ENCODE measurements at places on chromosomes 2 and 18.

GRCh38 chr2:160365716-160366367, 127.8 kb downstream of the RBMS1 start:
- no peak for DNase-seq

DNA sequence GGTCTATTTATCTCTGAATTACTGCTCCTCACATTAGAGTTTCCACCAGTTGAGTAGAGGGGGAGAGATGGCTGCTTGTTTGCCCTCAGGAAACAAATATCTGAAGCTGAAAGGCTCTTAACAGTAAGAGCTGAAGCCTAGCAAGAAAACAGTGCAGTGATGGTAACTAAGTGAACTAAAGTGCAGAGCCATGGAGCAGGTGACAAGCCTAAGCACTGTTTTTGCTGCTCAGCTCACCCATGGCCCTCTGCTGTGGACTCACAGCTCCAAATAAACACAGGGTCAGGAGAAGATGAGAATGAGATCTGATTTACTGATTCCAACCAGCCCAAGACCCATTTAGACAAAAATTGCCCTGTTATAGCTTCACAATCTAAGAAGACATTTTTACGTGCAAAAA, 118.4 kb downstream of the ETAA1 start:
- DNase-seq = no peak

DNA sequence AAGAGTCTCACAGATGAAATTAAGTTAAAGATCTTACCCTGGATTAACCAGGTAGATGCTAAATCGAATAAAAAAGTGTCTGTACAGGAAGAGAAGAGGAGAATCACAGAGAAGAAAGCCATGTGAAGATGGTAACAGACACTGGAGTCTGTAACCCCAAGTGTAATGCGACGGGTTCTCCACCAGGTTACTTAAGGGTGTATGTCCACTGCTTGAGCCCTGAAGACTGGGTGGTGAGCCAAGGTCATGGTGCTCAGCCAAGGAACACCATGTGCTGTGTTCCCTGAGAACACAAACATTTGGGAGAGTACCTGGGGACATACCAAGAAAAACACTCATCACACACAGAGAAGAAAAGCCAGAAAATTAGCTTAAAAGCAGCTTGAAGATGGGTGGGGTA, 8.2 kb upstream of the ACADL start:
- no peak for DNase-seq

DNA sequence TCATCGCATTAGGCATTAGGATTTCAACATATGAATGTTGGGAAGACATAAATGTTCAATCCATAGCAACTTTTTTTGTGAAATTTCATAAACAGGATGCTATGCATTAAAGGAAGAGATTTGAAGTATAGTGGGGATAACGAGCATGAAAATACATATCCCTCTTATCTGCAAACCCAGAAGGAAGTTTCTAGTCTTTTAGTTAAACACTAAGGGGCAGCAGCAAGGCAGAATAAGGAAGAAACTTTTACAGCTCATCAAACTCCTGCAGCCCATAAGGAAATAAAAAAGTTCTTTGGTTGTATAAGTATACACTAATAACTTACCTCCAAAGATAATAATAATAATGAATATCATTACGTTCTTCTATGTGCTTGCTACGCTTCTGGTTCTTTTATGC, 81.5 kb downstream of the CD226 start:
- DNase-seq = no peak

GRCh38 chr2:233037078-233037477, 4.6 kb downstream of the NEU2 start:
- DNase-seq = no peak

GRCh38 chr2:63132020-63132419, 81.4 kb downstream of the OTX1 start:
- no peak for DNase-seq

- DNase-seq = peak; percentile 65
Observed at GRCh38 chr18:62331581-62332356, 6.7 kb downstream of the TNFRSF11A start.

GRCh38 chr2:58033530-58033929, 13.1 kb upstream of the VRK2 start:
- no peak for DNase-seq

- peak; percentile 72 for DNase-seq
Observed at GRCh38 chr2:156333951-156334495, 1.5 kb upstream of the NR4A2 start.

GRCh38 chr2:218878926-218879761, 1.5 kb upstream of the WNT10A start:
- no peak for DNase-seq

DNA sequence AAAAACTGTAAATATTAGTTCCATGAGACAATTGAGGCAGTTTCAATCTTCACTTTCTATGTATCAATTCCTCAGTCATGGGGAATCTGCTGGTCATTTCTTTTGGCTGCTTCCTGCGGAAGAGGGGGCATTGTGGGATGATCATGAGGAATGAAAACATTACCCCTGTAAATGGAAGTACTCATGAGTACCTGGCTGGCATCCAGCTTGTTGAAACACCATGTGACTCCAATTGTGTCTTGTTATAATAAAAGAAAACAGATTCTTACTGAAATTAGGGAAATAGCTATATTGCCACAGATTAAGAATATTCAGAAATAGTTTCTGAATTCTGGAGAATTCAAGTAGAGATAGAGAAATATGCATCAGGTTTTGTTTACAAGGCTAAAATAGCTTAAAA, 41.6 kb upstream of the GPR39 start:
- no peak for DNase-seq

DNA sequence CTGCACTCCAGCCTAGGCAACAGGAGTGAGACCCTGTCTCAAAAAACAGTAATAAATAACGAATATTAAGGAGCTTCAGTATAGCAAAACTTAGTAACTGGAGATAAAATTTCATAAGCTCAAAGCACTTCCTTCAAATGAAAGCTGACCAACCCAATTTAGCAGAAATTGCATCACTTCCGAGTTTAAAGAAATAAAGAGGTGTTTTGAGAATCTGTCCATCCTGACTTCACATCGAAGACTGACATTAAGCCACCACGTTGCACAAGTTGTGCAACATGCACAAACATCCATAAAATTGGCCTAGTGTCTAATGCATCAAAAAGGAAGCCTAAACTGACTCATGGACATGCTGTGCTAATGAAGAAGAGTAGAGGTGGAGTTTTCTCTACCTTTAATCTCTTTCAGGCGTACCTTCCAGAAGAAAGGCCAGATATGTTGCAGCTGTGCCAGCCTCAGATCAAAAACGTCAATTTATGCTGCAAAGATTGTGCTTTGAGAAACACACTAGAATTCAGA, 7.7 kb upstream of the DSG3 start:
- no peak for DNase-seq

DNA sequence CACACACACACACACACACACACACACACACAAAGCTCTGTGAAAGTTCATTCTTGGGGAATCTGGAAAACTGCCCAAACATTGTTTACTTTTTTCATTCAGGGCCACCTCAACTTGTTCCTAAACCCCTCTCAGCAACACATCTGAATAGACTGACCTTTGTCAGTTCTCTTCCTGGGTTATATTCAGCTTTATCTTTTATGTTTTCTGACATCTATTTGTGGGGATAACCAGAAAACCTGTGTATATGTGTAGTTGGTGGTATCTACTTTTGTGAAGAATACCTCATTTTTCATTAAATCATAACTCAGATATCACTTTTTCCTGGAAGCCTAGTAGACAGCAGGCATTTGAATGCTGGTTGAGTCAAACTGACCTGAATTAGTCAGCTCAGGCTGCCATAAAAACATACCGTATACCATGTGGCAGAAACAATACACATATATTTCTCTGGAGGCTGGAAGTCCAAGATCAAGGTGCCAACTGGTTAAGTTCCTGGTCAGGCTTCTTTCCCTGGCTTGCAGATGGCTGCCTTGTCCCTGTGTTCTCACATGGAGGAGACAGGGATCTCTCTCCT, 11.0 kb upstream of the RNF144A start:
- no peak for DNase-seq

- no peak for DNase-seq
Observed at GRCh38 chr2:163314712-163315111, 421.1 kb downstream of the FIGN start.

- no peak for DNase-seq
Observed at GRCh38 chr2:129758784-129759471, 220.5 kb upstream of the RAB6C start.

DNA sequence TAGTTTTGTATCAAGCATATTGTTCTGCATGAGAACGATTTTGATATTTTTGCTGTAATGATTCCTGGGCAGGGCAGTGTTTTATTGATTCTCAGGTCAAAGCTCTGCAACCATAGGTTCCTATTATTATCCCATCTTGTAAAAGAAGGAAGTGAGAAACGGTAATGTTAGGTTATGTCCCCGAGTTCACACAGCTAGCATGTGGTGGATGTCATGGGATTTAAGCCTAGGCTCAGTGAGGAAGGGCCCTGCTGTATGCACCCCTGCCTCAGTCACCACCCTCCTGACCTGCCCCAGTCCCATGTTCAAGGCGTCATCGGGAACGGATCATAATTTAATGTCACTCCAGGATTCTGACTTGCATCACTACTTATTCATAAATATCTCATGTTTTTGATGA, 10.7 kb downstream of the ACP1 start:
- DNase-seq = no peak

- no peak for DNase-seq
Observed at GRCh38 chr2:6077585-6077984, 385.4 kb downstream of the SOX11 start.

DNA sequence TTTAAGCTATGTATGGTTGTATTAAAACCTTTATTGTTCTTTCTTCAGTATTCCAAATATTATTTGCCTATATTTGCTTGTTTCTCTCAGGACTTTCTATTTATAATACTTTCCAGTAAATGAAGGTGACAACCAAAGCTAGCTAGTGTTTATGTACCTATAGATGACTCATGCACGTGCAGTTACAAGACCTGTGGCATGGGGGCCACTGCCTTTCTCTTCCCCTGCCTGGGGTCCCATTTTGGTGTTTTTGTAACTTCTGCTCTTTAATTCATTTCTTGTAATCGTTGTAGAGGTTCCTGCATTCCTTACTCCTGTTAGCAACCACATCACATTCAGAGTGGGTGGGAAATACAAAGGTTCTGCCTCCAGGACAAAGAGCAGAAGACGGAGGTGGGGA, 364.6 kb downstream of the PTPRM start:
- no peak for DNase-seq

DNA sequence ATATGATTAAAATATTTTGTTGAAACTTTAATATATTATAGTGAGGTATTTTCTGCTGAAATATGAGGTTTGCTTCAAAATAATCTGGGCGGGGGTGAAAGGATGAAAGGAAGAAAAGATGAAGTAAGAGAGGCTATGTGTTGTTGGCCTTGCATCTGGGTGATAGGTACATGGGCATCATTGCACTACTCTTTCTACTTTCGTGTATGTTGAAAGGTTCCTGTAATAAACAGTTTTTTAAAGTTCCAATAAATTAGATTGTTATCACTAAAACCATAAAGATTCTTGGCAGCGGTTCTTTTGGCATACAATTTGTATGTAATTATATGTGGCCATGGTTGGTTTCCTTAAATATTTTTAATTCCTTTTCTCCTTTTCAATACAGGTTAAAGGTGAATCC, 23.6 kb upstream of the MSH2 start:
- DNase-seq = no peak

DNA sequence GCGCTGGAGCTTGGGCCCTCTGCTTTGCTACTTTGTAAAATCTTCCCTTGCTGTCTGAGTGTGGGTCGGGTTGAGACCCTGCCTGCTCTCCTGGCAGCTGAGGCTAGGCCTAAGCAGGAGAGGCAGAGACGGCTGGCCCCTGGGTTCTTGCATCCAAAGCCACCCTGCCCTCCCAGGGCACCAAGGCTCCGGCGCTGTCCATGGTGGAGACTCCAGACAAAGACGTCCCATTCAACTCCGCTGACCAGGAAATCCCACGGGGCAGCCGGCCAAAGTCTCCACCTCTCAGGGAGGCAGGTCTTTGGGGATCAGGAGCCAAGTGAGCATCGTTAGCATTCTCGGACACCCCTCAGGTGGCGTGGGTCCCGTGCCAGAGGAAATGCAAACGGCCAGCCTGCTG, 2.6 kb upstream of the PRLH start:
- no peak for DNase-seq

DNA sequence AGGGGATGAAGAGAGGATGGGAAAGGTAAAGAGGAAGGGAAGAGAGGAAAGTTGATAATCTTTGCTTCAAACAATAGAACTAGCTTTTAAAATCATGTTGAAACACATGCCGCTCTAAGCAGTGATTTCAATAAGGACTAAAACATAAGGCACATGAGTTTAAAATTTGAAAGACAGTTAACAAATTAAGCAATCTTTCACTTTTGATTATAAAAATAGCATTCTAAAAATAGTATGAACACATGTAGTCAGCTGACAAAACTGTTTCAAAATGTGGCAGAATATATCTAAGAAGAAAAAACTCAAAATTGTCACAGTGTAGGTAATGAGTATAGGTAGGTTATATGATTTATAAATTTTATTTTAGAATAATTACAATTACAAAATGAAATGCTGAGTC, 25.3 kb downstream of the PSME4 start:
- no peak for DNase-seq

GRCh38 chr2:122704109-122704563, 948.7 kb downstream of the TSN start:
- DNase-seq = no peak
